ENCODE measurements at places on chromosomes 11 and 22.

- no peak for DNase-seq
Observed at GRCh38 chr11:67413266-67413849, 2.1 kb upstream of the CARNS1 start.

- no peak for DNase-seq
Observed at GRCh38 chr22:20664594-20664959, 109.3 kb upstream of the SERPIND1 start.

DNA sequence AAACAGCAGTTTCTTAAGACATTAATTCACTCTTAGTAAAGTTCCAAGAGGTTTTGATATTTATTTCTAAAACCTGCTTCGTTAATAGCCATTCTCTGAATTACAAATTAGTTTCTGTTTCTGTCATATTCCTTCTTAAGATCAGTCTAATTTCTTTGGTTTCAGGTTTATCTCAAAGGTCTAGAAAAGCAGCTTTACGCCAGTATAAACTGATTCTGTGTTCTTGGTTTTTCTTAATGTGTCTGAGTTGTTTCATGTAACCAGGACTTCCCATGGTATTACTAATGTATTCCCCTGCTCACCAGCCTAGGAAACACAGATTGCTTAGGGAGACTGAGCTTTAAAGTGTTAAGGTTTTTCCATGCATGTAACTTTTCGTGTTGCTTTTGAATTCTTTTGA is 6.8 kb upstream of the ACY3 start:
- DNase-seq, result no peak

- no peak for DNase-seq
Observed at GRCh38 chr11:57131080-57131790, 50.5 kb upstream of the LRRC55 start.

DNA sequence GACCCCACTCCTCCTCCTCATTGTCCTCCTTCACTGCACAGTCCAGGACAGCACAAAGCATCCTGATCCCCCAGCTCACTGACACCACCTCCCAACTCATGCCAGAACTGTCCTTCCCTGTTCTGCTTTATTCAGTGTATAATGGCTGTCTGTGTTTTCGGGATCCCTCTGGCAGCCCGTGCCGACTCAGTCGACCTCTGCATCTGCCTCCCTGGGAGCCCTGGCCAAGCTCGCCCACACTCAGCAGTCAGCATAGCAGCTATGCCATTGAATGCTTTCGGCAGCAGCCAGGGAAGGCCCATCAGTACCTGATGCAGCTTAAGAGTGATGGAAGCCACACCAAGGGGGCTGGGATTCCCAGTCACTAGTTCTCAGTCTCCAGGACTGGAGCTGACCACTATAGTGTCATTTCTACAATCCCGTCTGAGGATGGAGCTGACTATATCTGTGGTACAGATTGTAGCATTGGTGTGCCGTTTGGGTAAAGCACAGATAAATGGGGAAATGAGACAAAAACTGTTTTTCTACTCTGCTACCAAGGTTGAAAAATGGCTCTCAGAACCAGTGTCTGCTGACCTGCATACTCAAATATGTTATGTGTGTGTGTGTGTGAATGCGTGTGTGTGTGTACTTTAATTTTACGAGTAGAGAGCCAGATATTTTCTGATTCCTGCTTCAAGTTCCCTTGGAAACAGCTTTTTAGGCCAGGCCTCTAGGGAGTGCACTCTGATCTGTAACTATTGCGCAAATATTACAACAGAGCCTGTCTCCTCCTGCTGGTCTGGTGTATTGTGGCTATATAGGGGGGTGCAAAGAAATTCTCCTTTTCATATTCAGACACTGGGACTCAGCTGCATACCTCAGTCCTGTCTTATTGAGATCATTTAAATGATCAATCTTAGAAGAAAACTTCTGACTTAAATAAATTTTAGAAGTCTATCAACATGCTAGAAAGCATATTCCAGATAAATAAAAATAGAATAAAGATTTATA is 78.8 kb upstream of the TOP3B start:
- DNase-seq, result no peak

DNA sequence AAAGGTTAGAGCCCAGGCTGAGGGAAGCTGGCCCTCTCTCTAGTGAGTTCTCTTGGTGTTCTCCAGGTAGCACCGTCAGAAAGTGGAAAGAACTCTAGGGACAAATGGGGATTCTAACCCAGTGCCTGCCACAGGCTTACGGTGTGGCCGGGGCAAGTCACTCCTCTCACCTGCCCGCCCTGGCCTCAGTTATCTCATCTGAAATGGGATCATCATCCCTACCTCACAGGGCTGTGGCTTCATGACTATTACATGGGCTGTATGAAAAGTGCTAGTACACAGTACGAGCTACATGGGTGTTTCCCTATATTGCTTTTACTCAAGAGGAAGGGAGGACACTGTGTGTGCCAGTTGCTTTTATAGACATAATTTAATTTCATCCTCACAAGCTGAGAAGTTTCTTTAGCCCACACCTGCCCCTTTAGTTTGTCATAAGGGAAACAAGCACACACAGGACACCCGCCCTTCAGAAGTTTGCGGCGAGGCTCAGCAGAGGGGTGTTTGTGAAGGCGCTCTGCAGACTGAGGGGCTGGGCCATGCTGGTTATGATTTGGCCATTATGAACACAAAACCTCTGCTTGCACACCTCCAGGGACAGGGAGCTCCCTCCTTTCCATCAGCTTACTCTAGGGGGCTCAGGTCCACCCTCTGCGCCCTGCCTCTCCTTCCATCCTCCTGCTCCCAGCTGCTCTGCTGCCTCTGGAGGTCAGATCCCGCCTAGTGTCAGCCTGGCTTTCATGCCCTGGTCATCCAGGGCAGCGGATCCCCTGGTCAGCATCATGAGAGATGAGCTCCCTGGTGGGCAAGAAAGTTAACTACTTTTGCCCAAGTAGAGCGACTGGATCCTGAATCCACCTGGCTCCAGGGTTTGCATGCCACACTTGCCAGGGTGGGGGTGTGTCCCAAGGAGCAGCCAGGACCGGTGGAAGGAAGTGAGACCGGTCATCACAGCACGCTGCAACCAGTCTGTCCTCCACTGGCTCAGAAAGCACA is 1.2 kb downstream of the KLHL35 start:
- no peak for DNase-seq

DNA sequence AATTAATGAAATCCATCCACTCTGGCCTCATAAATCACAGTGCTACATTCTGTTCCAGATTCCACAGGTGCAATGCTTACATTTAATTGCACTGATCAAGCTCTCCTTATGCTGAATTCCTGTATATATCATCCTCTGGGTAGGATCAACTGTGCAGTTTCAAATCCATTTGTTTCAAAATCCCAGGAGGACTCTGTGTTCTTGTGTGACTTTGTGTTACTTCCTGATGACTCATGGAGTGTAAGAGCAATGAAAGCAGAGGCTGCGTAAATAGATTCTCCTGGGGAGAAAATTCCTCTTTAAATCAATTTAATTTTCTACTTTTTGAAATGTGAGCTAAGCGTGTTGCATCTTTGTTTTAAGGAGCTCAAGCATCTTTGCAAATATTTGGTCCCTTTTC is 752.7 kb downstream of the METTL15 start:
- DNase-seq, result peak; percentile 27
